SK-N-DZ (cell line): ENCODE measurements at places on chromosomes 1 and 21.

- no peak for DNase-seq
These were observed 9.6 kb downstream of the UQCRHL start for GRCh38 chr1:15797614-15798390.

DNA sequence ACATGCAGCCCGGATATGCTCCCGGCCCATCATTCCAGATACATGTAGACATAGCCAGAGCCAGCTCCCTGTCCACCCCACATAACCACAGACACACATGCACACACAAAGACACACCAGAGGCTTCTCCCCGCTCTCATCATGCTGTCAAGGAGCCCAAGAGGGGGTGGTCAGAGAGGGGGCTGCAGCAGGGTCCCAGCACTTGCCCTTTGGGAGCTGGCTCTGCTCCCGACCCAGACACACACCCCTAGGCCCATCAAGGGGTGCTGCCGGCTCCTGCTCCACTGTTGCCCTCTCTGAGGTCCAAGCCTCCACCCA is 2.6 kb downstream of the PTAFR start:
- DNase-seq, result no peak

DNA sequence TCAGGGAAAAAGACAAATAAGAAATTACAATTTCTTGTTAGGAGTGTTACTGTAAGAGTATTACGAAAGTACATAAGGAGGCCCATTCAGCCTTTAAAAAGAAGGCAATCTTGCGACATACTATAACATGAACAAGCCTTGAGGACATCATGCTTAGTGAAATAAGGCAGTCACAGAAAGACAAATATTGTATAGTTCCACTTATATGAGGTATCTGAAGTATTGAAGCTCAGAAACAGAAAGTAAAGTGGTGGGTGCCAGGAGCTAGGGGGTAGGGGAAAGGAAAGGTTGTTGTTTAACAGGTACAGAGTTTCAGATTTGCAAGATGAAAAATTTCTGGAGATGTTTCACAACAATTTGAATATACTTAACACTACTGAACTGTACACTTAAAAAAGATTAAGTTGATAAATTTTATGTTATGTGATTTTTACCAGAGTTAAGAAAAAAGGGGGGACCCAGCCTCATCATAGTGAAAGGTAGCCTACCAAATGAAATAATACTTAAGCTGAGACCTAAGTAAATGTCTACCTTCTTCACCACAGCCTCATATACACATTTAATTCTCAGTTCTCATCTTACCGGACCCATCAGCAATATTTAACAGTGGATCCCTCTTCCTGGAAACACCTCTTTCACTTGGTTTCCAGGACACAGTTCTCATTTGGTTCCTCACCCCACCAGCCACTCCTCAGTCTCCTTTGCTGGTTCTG is 19.5 kb downstream of the USP24 start:
- DNase-seq, result no peak

- DNase-seq, result no peak
These were observed 4.1 kb downstream of the BLACAT1 start for GRCh38 chr1:205451759-205452164.

DNA sequence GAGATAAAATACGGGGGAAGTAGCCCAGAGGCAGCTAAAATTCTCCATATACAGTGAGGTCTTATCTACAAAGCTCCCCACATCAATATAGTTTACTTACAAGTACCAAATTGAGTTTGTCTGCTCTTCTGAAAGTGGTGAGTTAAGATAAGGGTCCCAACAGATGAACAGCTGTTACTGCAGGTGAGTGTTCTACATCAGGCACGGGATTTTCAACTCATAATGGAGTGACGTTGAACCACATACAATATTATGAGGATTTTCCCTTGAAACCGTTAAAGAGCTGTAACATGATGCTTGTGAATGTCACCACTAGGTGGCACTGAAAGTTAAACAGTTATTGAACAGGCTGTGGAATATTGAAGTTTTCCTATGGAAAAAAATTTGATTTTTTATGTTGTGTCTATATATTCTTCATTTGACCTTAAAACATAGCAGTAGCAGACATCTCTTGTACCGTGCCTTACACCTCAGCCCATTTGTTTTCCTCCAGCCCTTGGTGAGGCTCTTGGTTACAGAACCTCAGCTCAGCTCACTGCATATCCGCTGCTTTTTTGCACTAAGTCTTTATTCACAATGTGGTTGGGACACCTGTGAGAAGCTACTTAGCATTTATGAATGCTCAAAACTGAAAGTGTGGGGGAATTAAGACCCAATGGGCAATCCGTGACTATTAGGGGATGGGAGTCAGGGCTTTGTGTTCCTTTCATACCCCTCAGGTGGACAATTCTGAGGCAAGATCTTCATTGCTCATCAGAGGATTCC is 23.2 kb downstream of the CD1D start:
- peak; percentile 70 for DNase-seq

GRCh38 chr1:113593550-113594297 is 165.6 kb downstream of the PHTF1 start:
- DNase-seq, result no peak

- peak; percentile 54 for DNase-seq
These were observed 53.1 kb upstream of the LBR start for GRCh38 chr1:225480825-225481434.

DNA sequence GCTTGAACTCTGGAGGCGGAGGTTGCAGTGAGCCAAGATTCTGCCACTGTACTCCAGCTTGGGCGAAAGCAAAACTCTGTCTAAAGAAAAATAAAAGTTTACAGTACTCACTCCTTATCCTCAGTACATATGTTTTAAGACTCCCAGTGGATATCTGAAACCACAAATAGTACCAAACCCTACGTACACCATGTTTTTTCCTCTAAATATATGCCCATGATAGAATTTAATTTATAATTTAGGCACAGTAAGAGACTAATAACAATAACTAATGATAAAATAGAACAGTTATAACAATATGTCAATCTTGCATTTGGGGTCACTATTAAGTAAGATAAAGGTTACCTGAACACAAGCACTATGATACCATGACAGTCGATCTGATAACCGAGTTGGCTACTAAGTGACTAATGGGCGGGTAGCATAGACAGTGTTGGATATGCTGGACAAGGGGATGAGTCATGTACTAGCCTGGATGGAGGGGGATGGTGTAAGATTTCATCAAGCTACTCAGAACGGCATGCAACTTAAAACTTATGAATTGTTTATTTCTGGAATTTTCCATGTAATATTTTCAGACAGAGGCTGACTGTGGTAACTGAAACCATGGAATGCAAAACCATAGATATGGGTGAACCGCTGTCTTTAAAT is 43.7 kb downstream of the ST7L start:
- no peak for DNase-seq

GRCh38 chr1:150564051-150564991 is 15.1 kb downstream of the MCL1 start:
- no peak for DNase-seq

GRCh38 chr21:36692114-36692834 is 6.6 kb upstream of the SIM2 start:
- DNase-seq, result no peak

- DNase-seq, result no peak
These were observed 256.9 kb upstream of the RAB4A start for GRCh38 chr1:229013981-229014380.

DNA sequence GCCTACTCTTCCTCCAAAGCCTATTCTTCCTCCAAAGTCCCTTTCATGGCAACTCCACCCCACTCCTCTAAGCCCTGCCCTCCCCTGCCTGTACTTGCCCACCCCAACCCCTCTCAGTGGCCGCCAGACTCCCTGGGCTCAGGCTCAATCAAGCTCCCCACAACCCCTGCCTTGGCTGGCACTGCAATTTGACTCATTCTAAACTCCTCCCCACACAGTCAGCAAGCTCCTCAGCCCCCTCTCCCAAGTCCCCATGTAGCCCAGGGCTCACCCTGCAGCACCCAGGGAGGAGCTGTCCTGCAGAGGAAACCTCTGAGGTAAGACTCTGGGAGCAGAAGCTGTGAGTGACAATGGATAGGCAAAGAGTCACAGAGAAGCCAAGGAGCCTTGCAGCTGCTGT is 3.6 kb upstream of the VSIG8 start:
- no peak for DNase-seq

DNA sequence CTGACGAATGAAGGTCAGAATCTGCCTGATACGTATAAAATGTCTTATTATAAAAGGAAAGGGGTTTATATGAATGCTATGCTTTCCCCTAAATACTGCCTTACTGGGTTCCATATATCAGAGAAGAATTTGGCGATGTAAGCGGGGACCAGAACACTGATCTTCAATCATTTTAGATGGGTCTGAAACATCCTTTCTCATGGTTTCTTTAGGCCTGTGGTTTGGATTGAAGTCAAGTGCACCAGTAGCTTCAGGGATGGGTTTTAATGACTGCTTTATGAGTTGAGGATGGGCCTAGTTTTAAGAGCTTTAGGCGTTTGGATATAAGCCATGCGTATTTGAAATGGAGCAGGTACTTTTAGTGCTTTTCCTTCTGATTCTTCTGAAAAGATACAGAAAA is 6.9 kb downstream of the FMN2 start:
- no peak for DNase-seq

- DNase-seq, result no peak
These were observed 55.6 kb upstream of the CD34 start for GRCh38 chr1:207966521-207966920.

GRCh38 chr1:88399690-88400089 is 284.4 kb upstream of the PKN2 start:
- DNase-seq, result no peak

- DNase-seq, result no peak
These were observed 6.5 kb upstream of the PDXK start for GRCh38 chr21:43712268-43712942.

DNA sequence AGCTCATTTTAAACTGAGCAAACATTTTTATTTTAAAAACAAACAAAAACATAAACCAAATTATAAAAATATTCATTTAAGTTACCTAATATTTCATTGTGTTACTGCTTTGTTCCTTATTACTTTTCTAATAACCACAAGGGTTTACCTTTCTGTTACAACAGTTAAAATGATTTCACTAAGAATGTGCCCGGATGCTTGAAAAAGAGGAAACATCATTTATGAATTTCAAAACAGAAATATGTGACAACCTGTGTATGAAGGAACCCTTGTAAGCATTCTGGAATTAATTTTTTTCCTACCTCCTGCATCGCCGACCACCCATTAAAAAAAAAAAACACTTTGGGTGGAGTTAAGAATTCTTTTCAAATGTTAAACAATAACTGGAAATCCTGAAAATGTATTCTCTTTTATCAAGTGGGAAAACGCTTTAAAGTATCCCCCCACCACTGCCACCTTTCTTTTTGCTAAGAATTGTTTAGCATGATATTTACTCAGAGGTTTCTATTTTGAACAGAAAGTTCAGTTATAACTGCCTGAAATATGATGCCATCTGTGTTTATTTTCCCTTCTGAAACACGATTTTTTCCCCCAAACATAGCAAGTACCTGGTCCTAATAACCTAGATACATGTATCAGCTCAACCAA is 9.1 kb downstream of the CYYR1 start:
- DNase-seq, result no peak

- DNase-seq, result peak; percentile 3
These were observed 334.7 kb upstream of the PRMT6 start for GRCh38 chr1:106721790-106722189.

DNA sequence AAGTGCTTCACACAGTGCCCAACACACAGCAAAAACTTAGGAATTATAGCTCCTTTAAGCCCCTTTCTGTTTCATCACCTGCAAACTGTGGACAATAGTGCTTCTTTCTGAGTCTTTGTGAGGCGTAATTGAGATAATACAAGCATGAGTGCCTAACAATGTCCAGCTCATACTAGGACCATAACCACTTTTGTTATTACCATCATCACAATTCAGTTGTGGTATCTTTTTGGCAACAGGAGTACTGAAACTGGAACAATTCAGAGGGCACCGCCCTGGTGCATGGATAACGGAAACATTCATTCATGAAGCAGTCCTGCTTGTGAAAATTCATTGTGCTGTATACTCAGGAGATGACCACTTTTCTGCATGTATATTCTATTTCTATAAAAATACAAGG is 18.2 kb downstream of the DNAJC11 start:
- DNase-seq, result no peak

DNA sequence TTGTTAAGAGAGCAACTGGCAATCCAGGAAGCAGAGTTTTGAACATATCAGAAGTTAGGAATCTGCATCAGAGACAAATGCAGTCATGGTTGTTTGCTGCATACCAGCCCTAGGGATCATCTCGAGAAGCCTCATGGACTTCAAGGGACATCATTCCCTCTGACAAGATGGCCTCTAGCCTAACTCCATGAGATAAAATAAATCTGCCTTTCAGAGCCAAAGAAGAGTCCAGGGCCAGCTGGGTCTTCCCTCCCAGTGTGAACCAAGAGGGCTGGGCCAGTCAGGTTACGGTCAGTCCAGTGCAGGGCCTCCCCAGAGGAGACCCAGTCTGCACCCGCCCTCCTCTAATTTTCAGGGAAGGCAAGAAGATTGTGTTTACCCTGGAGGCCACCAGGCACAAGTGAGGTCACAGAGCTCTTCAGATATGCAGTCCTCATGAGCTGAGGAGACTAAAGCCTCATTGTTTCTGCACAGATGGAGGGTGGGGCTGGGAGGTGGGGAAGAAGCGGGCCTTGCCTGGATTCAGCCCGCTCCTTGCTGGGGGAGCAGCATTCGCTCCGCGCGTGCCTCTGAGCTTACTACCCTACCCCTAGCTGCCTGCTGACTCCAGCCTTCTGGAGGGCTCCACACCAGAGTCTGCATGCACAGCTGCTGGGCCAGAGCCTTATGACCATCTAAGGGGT is 52.8 kb downstream of the CAPN2 start:
- DNase-seq, result no peak

DNA sequence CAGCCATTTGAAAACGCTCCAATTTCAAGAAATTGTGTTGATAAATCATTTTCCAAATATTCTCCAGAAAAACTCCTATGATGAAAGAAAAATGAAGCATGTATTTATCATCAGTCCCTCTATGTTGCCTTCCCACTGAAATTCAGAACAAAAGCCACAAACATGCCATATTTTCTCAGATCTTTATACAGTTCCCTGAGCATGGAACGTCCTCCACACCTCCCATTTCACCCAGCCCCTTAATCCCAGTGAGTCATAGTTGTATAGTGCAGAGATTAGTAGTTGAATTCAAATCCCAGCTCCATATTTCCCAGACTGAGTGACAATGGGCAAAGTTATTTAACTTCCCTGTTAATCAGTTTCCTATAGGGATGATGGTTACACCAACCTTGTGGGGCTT is 20.6 kb upstream of the NPL start:
- no peak for DNase-seq

- no peak for DNase-seq
These were observed 30.7 kb downstream of the EVI5 start for GRCh38 chr1:92754000-92754718.

DNA sequence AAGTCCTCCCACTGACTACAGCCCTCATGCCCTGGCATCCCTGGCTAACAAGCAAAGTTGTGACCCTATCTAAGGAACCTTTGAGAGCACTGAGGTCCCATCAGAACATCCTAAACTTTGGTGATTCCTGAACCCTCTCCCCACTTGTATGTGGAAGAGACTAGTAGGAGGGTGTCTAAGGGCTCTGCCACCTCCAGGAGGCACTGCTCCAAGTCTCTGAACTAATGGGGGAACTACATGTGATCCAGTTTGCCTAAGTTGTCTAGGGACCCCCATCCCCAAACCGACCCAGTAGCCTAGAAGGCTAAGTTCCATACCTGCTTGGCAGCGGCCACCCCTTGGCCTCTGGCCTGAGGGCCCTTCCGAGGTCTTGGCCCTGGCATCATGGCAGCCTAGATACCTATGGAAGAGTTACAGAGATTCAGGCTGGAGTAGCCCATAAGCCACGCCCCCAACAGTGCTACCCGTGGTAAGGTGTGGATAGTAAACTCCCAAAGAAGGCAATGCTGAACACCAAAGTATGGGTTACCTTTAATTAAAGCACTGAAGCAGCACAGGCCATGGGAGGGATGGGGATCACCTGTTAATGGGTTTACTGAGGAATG is 1.7 kb downstream of the CC2D1B start:
- DNase-seq, result no peak

GRCh38 chr1:3101124-3101939 is 32.3 kb downstream of the PRDM16 start:
- DNase-seq, result no peak
